ENCODE measurements at places on chromosomes 13 and 19.
A peak's percentile ranks its signal among the peaks of the same experiment; 100 is the strongest.

DNA sequence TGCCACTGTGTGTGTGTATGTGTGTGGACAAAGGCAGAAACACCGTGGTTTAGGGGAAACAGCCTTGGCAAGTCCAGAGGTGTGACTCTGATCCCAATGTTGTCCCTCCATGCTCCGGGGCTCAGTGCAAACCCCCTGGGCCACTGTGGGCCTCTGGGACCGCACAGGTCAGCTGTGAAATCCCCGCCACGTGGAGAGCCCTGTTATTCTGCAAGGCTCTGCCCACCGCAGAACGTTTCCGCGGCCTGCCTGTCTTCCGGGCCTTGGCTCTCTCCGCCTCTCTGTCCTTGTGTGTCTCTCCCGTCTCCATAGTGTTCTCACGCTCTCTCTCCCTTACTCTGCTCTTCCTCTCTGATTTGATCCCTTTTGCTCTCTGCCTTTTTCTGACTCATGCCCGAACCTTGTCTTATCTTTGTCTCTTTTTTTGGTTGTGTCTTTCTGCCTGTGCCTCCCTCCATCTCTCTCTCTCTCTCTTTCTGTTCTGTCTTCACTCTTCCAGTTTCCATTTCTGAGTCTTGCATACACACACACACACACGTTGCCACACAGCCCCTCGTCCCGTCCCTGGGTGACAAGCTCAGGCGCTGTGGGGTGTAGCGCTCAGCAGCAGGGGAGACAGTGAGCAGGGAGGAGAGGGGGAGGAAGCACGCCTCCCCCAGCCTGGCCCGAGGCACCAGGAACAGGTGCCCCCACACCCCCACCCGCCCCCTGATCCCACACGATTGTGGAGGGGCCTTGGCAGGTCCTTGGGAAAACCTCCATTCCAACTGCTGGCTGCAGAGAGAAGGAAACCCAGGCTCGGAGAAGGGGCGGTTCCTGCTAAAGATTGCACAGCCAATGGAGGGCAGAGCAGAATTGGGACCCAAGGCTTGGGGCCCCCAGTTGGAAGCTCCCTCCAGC, 3.0 kb downstream of the TTYH1 start:
- DNase-seq, result peak; percentile 31

GRCh38 chr13:98741741-98742435, 10.6 kb downstream of the SLC15A1 start:
- DNase-seq, result no peak

- no peak for DNase-seq
Observed at GRCh38 chr19:4326837-4327251, 11.8 kb downstream of the STAP2 start.

DNA sequence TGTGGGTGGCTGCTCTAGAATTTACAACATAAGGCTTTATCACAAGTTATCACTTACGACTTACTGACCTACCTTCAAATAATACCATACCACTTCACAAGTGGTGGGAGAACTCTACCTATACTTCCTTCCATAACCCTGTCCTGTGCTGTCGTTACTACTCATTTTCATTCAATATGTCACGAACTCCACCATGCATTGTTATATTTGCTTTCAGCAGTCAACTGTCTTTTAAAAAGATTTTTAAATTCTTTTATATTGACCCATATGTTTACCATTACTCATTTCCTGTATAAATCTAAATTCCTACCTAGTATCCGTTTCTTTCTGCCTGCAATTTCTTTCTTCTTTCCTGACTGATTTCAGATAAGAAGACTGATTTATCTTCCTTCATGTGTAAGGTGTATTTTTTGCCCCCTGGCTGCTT, 200.0 kb downstream of the KLF12 start:
- DNase-seq, result no peak

- no peak for DNase-seq
Observed at GRCh38 chr19:20423381-20424197, 142.0 kb downstream of the ZNF737 start.

DNA sequence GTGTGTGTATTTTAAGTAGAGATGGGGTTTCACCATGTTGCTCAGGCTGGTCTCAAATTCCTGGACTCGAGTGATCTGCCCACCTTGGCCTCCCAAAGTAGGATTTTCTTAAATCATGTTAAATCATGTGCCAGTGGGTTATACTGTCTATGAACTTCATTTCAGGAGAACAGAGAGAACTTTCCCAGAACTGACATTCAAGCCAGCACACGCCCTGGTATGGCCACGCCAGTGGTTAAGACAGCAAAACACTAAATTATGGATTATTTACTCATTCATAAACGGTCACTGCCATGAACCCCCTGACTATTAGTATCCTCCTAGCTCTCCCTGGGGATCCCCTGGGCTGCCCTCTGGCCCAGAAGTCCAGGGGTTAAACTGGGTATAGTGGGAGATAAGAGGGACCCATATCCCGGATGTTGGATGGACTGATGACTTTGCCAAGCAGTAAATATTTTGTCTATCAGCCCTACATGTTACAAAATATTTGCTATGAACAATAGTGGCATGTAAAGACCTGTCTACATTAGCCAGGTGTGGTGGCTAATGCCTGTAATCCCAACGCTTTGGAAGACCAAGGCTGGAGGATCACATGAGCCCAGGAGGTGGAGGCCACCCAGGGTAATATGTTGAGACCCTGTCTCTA, 16.1 kb upstream of the STRN4 start:
- DNase-seq, result no peak

DNA sequence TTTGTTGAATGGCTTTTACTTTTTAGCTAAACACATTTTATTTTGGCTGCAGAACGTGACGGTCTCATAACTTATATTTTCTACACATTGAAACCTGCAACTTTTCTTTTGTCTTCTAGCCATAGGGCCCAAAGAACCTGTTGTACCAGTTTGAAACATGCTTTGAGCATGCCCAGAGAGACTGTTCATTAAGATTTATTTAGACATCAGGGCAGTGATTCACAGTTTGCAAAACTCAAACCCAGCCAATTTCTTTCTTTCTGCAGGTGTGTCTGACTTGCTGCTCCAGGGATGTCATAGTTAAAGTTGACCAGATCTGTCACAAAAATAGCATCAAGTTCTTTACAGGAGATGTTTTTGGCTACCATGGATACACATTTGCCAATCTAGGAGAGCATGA, 22.0 kb downstream of the SAE1 start:
- no peak for DNase-seq

DNA sequence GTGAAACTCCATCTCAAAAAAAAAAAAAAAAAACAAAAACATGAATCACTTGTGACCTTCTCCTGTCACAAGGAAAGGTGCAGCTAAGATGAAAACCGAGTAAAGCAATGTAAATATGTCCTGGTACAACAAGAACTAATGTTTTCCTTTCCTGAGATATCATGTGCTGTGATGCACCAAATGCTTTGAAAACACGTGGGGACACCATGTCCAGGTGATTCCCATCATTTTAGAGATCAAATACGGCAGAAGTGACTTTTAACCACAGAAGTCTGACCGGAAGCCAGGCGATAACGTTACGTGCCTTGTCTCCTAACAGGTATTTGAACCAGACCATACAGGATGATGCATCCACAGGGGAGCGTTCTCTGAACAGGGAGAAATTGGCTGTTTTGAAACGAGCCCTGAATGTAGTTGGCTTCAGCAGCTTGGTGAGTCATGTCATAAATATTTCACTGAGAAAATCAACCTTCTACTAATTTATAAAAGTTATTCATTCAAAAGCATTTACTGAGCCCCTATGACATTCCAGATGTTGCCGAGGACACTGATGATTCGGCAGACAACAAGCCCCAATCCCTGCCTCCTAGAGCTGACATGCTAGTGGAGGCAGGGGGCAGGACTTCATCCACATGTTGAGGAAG, 328.1 kb downstream of the MYO16 start:
- no peak for DNase-seq

DNA sequence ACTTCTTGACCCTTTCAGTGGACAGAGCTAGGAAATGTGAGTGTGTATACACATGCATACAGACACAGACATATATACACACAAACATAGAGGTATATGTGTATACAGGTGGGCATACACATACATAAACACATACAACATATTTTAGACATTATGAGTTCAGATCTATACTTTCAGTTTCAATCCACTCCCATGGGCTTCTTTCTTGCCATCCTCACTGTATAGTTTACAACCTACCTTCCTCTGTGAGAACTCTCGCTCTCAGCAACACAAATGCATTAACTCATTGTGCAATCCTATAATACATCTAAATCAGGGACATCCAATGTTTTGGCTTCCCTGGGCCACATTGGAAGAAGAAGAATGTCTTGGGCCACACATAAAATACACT, 21.2 kb upstream of the SCEL start:
- DNase-seq, result no peak

DNA sequence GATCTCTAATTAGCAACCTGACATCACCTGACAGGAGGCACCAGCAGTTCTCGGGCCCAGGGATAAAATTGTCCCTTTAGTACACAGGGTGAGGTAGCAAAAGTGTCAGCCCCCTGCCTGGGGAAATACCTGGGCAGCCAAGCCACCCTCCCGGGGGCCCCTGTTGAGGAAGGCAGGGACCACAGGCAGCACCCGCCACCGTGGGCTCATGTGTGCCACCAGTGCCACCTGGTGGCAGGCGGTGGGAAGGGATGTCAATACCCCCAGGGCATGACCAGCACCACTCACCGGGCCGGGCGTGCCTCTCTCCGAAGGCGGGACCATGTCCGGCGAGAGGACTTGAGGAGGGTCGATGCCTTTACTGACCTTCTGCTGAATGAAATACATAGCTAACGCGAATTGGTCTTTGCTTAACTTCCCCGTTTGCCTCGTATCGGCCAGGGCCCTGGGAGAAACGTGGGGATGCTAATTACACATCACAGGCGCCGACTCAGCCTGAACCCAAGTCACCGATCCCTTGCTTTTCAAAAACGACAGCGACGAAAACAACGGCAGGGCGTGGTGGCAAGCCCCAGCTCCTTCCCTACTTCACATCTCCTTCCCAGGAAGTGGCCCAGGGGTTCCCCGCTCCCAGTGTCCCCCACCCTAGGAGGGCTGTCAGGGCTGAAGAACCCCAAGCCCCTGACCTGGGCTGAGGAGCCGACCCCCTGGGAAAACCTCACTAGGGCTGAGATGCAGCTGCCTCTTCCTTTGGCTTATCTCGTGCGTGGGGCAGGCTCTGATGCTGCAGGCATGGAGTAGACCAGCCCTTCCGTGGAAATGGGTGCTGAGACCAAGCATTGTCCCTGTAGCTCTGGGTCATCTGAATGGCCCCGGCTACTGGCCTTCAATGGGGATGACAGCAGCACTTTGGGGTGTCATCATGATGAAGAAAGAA, 53.8 kb downstream of the EPS15L1 start:
- DNase-seq, result peak; percentile 34

DNA sequence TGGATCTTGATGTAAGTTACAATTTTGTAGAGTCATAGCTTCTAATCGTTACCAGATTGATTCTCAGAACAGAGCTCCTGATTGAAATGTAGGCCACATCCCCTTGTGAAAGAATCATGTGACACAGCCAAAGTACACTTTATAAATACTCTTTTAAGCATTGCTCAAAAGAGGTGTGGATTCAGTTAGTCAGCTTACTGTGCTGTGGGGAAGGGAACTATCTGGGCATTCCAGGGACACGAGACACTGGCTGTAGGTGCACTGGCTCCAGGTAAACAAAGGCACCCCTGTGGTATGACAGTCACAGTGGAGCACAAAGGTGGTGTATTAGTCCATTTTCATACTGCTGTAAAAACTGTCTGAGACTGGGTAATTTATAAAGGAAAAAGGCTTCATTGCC, 222.8 kb downstream of the LIG4 start:
- no peak for DNase-seq

GRCh38 chr19:7918615-7919421, 1.3 kb upstream of the SNAPC2 start:
- no peak for DNase-seq

GRCh38 chr19:3805859-3806258, 19.7 kb upstream of the MATK start:
- DNase-seq, result no peak

DNA sequence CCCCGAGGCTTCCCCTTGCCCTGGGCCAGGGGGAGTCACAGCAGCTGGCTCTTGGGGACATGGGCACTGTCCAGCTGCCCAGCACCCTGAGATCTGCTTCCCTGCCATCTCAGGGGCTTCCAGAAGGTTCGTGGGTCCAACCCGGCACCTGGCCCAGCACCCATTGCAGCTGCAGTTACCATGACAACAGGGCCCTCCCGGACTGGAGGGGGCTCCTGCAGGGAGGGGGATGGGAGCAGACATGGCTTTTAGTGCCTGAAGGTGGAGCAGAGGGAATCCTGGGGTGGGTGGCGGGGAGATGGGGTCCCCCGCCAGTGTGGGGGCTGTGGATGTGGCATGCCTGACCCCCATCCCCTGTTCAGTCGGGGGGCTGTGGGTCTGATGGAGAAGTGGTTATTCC, 14.7 kb downstream of the PIN1 start:
- DNase-seq, result no peak

- DNase-seq, result no peak
Observed at GRCh38 chr13:44142540-44142867, 231.1 kb upstream of the SERP2 start.

DNA sequence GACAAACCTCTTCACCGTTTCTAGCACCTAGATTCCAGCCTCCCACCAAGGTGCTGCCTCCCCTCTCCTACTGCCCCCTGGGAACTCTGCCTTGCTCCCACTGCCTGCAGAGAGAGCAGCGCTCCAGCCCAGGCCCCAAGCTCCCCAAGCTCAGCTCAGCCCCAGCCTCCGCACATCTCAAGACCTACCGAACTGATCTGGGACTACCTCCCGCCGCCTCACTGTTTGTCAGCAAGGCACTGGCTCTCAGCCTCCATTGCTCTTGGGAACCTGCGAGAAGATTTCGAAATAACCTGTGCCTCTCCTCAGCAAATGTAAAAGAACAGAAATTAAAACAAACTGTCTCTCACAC, 92.4 kb upstream of the GPR183 start:
- no peak for DNase-seq

GRCh38 chr13:21371011-21371410, 88.1 kb downstream of the ZDHHC20 start:
- DNase-seq, result no peak

DNA sequence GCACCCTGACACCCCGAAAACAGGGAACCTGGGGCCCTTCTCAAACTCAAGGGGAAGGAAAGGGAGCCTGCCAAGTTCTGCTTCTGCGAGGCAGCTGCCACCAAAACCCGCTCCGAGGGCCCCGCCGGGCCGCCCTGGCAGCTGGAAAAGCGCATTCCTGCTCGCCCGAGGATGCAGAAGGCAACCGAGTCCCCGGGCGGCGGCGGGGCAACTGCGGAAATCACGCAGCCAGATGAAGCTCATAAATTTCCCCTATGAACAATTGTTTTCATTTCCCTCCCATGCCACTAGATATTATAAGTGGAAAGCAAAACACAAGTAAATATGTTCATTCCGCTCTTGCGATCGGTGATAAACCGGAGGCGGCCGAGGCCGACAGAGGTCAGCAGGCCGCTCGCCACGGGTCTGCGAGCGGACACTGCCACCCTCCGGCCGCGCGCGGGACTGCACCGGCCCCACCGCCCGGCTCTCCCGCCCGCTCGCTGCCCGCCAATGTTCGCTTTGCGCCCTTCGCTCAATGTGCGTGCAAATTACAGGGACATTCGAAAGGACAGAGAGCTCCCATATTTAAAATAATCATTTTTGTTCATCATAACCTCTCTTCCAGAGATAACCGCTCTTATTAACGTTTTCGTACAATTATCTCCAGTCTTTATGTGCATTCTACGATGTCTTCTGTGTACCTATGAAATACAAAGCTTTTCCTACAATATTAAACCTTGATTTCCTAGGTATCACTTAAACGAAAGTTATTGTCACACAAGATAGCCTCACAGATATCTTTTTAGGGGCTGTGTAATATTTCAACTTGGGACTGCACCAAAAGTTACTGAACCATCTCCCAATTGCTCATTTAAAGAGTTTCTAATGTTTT, 120.8 kb upstream of the ZNF507 start:
- DNase-seq, result no peak
